ENCODE measurements at places on chromosomes 4 and X. TPM values are rescaled to one million over a fixed set of nuclear protein-coding genes. Genes with fewer than 3 reads are reported as not detected.

Gene TRAM1L1
- 5.1 TPM for polyA plus RNA-seq

Gene GATA1
- 0.38 TPM for polyA plus RNA-seq

Gene SATL1
- polyA plus RNA-seq, result 0.54 TPM

- no peak for DNase-seq
These were observed 66.3 kb upstream of the NUDT6 start for GRCh38 chr4:122988696-122989095.

GRCh38 chr4:85246055-85246454, 228.9 kb upstream of the ARHGAP24 start:
- DNase-seq, result no peak

Gene VCX3B
- not detected for polyA plus RNA-seq

- DNase-seq, result peak; percentile 49
These were observed 85.9 kb downstream of the GATB start for GRCh38 chr4:151674804-151675391.

- DNase-seq, result no peak
These were observed 53.2 kb upstream of the SPIN4 start for GRCh38 chrX:63404332-63404731.

GRCh38 chr4:139419388-139419914, 34.5 kb upstream of the RAB33B start:
- DNase-seq, result peak; percentile 34

- no peak for DNase-seq
These were observed 1.6 kb upstream of the IDUA start for GRCh38 chr4:985123-985830.

DNA sequence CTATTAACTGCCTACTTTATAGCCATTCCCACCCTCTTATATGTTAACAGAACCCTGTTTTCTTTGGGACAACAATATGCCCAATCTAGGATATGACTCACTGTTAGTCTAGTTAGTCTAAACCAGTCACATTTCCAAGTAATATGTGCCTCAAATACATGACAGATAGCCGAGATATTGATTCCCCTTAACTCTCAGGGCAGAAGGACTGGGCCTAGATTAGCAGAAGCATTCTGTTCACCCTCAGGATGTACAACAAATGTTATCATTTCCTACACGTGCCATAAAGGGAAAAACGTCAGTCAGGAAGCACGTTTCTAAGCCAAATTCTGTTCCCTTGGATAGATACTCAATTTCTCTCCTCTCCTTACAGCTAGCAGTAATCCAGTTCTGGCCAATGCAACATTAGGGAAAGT, 114.1 kb downstream of the SLC10A7 start:
- no peak for DNase-seq

Data from muscle of arm (tissue), 14 donors.